Activated T-cell treated with anti-CD3 and anti-CD28 coated beads for 4 hours (primary cell): ENCODE measurements at places on chromosomes 4 and X.

DNA sequence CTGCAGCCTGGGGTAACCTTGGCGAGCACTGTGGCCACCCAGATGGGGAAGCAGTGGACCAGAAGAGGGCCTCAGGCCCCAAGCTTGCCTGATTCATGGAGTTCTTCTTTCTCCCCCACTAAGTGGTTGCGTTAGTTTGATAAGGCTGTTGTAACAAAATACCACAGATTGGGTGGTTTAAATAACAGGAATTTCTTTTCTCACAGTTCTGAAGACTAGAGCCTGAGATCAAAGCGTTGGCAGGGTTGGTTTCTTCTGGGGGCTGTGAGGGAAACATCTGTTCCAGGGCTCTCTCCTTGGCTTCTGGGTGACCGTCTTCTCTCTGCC lies 105.7 kb upstream of the GATB start:
- DNase-seq: no peak

GRCh38 chrX:118205421-118206395 lies 89.1 kb upstream of the KLHL13 start:
- DNase-seq: no peak

DNA sequence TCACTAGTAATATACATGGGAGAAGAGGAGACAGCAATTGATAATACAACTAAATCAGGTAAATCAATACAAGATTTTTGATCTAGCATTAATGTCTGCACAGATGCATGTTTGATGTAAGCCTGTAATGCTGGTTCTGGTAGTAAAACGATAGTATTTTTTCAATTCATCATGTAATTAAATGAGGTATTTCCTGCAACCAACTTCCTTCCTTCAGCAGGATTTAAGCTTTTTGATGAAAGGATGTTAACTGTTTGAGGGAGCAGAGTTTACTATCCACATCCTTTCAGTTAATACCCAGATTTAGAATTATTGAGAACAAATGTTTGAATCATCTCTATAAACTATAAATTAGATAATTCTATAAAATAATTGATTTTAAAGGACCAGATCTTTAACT lies 31.4 kb upstream of the NFKB1 start:
- DNase-seq: no peak

DNA sequence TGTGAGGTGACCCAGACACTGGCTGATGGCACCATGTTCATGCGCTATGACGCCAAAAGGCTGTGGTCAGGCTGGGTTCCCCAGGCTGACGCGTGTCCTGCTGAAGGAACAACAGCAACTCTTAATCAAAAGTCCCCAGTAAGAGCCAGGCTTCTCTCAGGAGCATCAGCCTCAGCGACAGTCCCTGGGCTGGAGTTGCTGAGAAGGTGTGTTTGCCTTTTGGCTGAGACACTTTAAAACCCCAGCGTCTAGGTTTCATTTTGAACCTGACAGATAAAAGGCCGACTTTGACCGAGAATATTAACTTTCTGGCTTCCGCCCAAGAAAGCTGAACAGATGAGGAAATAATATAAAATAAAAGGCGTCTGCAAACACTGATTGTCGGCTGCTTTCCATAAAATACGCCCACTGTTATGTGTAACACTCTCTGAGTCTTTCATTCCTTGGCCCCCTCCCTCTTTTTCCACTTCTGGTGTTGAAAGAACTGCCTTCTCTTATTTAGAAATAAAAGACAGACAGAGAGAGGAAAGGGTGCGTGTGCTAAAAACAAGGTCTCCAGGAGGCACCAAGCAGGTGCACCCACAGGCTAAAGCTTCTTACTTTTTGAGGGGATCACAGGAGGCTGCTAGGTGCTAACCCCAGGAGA lies 373.6 kb downstream of the MID1IP1 start:
- DNase-seq: no peak

GRCh38 chr4:76997532-76997931 lies 48.0 kb downstream of the SEPTIN11 start:
- no peak for DNase-seq

DNA sequence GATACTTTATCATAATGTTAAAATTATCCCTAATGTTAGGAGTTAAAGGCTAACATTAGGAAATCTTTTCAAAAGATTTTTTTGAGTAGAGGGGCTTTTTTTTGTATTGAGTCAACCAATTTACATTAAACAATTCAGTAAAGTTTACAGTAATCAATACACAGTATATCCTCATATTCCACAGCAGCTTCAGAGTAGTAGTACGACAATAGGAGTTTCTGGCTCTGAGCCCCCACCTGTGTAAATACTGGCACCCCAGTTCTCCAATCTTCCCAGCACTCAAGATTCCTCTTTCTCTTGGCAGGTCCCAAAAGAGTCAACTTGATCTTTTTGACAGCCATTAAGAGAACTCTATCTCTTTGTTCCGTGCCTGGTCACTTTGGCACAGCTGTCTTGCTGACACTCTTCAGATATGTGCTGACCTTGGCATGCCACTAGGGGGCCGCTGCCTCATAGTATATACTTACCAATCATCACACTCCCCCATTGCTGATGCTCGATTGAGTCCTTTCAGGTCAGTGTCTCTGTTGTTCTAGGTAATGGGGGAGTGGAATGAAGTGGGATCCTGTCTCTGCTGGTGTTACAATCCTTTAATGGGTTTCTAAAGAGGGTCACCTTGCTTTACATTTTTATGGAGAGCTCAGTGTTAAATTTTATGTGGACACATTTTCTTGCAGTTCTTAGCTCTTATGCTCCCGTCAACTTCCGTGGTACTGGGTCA lies 19.5 kb upstream of the CCNI start:
- DNase-seq: peak; percentile 61
